ENCODE measurements at places on chromosomes 11 and 22.

DNA sequence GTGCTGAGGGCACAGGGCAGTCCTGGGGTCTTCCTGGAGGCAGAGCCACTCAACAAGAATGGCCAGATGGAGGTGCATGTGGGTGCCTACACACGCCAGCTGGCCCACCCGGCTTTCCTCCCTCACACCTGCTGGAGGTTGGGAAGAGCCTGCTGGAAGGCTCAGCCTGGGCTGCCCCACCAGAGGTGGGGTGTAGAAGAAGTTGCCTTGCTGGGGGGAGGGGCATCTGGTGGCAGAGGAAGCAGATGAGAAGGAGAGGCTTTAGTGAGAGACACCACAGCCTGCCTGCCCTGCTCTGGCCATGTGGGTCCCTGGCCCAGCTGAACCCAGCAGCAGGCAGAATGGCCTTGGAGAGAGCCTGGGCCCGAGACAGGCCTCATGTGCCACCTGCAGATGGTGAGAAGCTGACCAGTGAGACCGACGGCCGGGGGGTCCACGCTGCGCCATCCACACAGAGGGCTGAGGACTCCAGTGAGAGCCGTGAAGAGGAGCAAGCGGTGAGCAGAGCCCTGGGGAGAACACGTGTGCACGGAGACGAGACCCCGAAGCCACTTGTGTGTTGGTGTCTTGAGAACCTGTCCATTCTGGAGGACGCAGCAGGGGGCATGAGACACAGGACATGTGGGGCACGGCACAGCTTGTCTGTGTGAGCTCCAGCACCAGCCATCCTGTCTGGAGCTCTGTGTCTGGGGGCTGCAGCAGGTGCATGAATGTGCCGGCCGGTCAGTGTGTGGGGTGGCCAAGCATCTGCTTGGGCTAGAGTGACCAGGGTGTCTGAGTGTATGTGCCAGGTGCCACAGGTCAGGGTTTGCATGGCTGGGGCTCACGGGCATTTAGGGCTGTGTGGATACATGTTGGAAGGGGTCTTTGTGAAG is 2.7 kb downstream of the B4GALNT4 start:
- no peak for DNase-seq

GRCh38 chr22:19831016-19831415 is 23.7 kb downstream of the GNB1L start:
- DNase-seq, result no peak

- no peak for DNase-seq
Observed at GRCh38 chr11:65796726-65797601, 10.1 kb downstream of the OVOL1 start.

GRCh38 chr11:121244884-121245283 is 47.7 kb upstream of the SC5D start:
- no peak for DNase-seq

DNA sequence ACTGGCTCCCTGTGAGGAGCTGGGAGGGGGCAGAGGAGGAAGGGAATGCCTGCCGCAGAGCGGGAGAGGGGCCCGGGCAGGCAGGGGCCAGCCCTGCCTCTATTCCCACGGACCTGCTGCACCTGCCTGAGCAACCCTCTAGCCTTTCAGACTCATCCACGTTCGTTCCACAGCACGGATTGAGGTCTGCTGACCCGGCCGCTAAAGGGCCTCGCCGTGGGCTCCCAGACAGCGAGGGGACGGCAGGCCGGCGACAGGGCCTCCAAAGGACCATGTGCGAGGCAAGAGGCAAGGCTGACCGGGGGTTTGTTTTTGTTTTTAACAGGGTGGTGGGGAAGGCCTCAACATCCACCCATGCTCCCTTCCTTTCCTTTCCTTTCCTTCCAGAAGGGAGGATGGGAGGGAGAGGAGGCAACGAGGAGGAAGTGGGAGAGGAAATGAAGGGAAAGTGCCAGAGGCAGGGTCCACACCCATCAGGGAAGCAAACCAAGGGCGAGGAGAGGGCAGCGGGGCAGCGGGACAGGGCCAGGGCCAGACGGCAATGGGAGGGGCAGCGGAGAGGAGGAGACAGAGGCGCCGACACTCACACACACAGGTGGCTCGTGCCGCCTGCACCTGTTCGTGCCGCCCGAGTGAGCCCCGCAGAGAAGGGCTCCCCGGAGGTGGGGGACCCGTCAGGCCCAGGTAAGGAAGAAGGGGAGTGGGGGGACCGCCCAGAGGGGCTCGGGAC is 7.5 kb downstream of the LRFN4 start:
- no peak for DNase-seq

DNA sequence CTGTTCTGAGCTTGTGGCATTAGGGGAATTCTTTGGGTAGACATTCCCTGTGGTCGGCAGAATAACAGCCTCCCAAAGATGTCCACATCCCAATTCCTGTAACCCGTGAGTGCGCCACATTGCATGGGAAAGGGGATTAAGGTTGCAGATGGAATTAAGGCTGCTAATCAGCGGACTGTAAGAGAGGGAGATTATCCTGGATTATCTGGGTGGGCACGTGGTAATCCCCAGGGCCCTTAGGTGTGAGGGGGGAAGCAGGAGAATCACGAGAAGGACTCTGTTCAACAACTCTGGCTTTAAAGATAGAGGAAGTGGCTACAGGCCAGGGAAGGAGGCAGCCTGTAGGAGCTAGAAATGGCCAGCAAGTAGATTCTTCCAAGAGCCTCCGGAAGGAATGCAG is 16.0 kb downstream of the CACNG2 start:
- no peak for DNase-seq

DNA sequence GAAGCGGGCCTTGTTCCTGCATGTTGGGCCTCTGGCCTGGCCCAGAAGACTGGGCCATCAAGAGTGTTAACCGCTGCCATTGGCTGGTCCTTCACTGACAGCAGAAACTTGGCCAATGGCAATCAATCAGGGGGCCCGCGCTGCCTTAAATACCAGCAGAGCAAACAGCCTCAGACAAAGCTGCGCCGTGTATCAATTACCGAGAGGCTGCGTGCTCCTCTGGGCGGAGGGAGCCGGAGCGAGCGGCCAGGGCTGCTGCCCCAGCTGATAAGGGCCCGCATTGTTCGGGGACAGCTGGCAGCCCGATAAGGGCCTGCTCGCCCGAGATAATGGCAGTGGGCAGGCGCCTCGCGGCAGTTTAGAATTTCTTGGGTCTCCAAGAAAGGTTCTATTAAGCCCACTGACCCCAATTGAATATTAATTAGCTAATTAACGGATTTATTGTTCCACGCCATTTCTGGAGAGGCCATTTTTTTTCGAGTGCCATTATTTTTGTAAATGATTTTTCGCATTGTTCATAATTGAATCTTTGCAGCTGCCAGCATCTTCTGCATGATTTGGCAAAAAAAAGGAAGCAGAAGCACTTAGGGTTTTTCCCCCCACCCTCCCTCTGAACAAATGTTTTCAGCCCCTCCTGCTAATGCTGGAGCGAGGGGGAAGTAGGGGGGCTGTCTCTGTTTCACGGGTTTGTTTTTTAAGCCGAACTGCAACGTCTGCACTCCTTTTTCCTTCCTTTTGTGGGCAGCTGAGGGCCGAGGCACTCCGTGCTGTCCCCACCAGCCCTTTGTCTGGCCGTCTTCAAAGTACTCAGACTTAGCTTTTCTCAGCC is 37.6 kb upstream of the RIC3 start:
- no peak for DNase-seq

- no peak for DNase-seq
Observed at GRCh38 chr11:122045181-122045586, 70.8 kb downstream of the BLID start.

DNA sequence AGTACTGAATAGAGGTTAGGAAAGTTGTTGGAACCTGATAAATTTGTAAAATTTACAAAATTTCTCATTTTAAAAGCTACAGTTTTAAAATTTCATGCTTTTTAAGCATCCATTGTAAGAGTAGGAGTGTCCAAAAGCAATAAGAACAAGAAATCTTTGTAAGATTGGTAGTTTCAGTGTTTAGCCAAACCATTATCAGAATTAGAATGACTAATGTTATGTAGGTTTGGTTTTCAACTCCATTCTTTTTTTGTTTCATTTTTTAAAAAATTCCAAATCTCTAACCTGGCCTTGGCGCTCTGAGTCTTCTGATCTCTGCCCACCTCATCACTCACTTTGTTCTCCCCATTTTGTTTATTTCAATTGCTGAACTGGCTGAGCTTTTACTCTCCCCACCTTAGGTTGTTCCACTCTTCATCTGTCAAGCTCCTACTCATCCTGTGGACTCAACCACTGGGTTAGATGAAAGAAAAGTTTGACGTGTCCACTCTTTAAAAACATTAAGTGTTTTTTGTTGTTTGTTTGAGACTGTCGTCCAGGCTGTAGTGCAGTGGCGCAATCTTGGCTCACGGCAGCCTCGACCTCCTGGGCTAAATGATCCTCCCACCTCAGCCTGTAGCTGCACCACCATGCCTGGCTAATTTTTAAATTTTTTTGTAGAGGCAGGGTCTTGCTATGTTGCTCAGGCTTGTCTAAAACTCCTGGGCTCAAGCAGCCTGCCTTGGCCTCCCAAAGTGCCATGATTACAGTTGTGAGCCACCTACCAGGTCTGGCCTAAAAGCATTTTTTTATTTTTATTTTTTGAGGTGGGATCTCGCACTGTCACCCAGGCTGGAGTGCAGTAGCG is 14.0 kb downstream of the EP300 start:
- no peak for DNase-seq

GRCh38 chr22:29524442-29525191 is 28.9 kb downstream of the THOC5 start:
- no peak for DNase-seq

DNA sequence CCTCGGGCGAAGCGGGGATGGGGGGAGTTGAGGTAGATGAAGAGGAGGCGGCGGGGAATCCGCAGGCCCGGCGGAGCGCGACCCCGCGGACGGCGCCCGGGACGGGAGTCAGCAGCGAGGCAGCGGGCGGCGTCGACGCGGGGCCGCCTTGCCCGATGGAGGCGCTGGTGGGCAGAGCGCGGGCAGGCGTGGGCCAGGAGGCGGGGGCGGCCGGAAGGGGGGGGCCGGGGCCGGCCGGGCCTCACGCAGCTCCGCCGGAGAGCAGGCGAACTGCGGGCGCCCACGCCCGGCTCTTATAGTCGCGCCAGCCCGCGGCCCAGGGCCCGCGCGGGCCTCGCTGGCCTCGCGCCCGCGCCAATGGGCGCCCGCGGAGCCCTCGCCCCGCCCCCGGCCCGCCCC is at the start of gene IGF2:
Gene IGF2, minus strand, starts transcription at position 267 of the 399 bp plus-strand sequence. CDS start 3,866 bp downstream, outside the sequence.
- no peak for DNase-seq

GRCh38 chr11:120649316-120649715 is 137.8 kb downstream of the GRIK4 start:
- DNase-seq, result no peak

- no peak for DNase-seq
Observed at GRCh38 chr11:92793189-92793588, 176.3 kb upstream of the MTNR1B start.

- DNase-seq, result peak; percentile 50
Observed at GRCh38 chr22:43945632-43946383, 9.4 kb upstream of the SAMM50 start.

DNA sequence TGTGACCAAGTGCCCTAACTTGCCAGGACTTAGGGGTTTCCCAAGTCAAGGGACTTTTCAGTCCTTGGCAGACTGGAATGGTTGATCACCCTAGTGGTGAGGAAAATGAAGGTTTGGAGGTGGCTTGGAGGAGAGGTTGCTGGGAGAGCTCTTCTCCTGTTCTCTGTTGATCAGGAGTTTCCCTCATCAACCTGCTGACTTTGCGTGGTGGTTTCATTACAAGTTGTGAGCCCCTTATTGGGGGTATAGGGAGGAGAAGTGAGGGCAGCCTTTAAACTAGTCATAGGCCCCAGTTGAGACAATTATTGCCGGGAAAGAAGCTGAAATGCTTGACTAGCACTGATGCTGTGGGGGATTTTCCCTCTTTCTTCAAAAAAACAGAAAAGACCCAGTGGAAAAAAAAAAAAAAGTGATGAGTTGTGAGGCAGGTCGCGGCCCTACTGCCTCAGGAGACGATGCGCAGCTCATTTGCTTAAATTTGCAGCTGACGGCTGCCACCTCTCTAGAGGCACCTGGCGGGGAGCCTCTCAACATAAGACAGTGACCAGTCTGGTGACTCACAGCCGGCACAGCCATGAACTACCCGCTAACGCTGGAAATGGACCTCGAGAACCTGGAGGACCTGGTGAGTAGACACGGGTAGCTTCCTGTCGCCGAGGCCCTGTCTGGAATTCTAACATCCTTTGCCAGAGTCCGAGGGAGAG is at the start of gene CXCR5:
Gene CXCR5, plus strand, starts transcription at position 525 of the 704 bp plus-strand sequence. Its CDS starts 50 bp downstream, at position 575.
- DNase-seq, result no peak

GRCh38 chr11:123683428-123684170 is 29.2 kb upstream of the SCN3B start:
- no peak for DNase-seq

GRCh38 chr11:108115500-108116140 is 5.7 kb upstream of the ACAT1 start:
- no peak for DNase-seq

- DNase-seq, result no peak
Observed at GRCh38 chr11:46331282-46331984, 15.8 kb upstream of the DGKZ start.

- DNase-seq, result no peak
Observed at GRCh38 chr11:66142370-66143263, 72.5 kb downstream of the PACS1 start.

- DNase-seq, result no peak
Observed at GRCh38 chr22:45083659-45084305, 74.0 kb upstream of the PHF21B start.

DNA sequence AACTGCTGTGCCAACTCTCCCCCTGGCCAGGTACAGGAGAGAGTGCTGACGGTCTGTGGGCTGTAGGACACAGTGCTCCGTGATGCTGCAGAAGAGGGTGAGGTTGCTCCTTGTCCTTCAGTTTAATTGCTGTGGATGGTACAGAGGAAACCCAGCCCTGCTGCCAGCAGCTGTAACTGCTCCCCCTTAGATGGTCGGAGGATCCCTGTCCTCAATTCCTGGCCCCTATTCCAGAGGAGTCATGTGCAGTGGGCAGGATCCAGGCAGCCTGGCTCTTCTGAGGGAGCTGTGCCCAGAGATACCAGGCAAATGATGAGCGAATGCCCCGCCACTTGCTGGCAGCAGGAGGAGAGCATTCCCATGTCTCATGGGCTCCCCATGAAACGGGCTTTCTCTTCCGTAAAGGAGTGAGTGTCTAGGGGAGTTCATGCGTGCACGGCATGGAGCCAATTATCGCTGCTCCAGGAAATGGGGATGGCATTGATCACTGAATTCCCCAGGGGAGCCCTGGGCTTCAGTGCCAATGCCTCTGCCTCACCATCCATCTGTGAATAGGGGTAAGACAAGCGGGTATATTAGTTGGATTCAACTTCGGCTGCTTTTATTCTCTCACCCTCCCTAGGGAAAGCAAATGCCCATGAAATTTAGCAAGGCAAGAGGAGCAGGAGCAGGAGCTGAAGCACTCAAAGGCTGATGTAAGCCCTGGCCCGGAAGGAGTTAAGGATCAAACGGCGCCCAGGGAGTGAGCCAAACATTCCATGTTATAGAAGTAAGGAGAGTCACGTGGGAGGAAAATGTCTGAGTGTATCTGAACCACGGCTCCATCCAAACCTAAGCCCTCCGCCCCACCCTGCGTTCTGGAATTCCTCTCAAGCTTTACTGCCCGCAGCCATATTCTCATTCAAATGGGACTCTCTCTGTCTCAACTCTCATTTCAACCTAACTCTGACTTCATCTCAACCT is 51.0 kb upstream of the CSNK2A3 start:
- no peak for DNase-seq

GRCh38 chr11:289712-290620 is 1.0 kb downstream of the PGGHG start:
- DNase-seq, result no peak

All from activated gamma-delta T cell treated with anti-CD3 and anti-CD28 coated beads, Interleukin-2, amount 50 U/mL, for 16 hours (primary cell).